ENCODE measurements at places on chromosomes 2 and 18. TPM values are rescaled to one million over a fixed set of nuclear protein-coding genes. Genes with fewer than 3 reads are reported as not detected.

PTPN4 gene
- 13.9 TPM for total RNA-seq

LTBP1 gene
- 332 TPM for total RNA-seq

ATP8B1 gene
- 103 TPM for total RNA-seq

HNMT gene
- total RNA-seq = 1.7 TPM

PKDCC gene
- total RNA-seq = not detected

STAT4 gene
- total RNA-seq = 0.43 TPM

EMILIN1 gene
- total RNA-seq = 142 TPM

LOXHD1 gene
- not detected for total RNA-seq

GAL3ST2 gene
- total RNA-seq = 0.15 TPM

UGT1A6 gene
- not detected for total RNA-seq

LDLRAD4 gene
- not detected for total RNA-seq

OR6B2 gene
- total RNA-seq = not detected

CYP1B1 gene
- not detected for total RNA-seq

SIX3 gene
- not detected for total RNA-seq

GPR45 gene
- not detected for total RNA-seq

CIAO1 gene
- 66.1 TPM for total RNA-seq

INHA gene
- 0.37 TPM for total RNA-seq

MSH6 gene
- total RNA-seq = 47.5 TPM

HJURP gene
- 31.8 TPM for total RNA-seq

UPP2 gene
- total RNA-seq = not detected

TMEM37 gene
- total RNA-seq = 0.12 TPM

CYS1 gene
- total RNA-seq = 2.0 TPM

HOXD4 gene
- not detected for total RNA-seq

PTPRN gene
- total RNA-seq = 15.3 TPM

NOSTRIN gene
- not detected for total RNA-seq

TCF7L1 gene
- total RNA-seq = 10.3 TPM

RTP5 gene
- not detected for total RNA-seq

TBR1 gene
- total RNA-seq = not detected

HOXD3 gene
- total RNA-seq = not detected

ASAP2 gene
- 37.3 TPM for total RNA-seq

TUBA3D gene
- total RNA-seq = not detected

ACOXL gene
- total RNA-seq = not detected

CPO gene
- total RNA-seq = not detected

ZC3H6 gene
- total RNA-seq = 4.4 TPM

KANSL1L gene
- 6.0 TPM for total RNA-seq

PTCD3 gene
- 66.5 TPM for total RNA-seq

BOLL gene
- total RNA-seq = not detected

KRTCAP3 gene
- total RNA-seq = 0.60 TPM

MC2R gene
- not detected for total RNA-seq

RGPD4 gene
- total RNA-seq = not detected

FAM237A gene
- total RNA-seq = not detected

PFN4 gene
- total RNA-seq = 0.66 TPM

FER1L5 gene
- not detected for total RNA-seq

CREG2 gene
- not detected for total RNA-seq

GKN2 gene
- not detected for total RNA-seq

ALPI gene
- not detected for total RNA-seq

ABCB11 gene
- not detected for total RNA-seq

CMPK2 gene
- not detected for total RNA-seq

SLC23A3 gene
- 1.5 TPM for total RNA-seq

SLC8A1 gene
- total RNA-seq = 96.9 TPM

CCDC74A gene
- 6.5 TPM for total RNA-seq

AFF3 gene
- 5.6 TPM for total RNA-seq

FOXI3 gene
- not detected for total RNA-seq

REG3G gene
- total RNA-seq = not detected

SERPINB13 gene
- not detected for total RNA-seq

SATB2 gene
- total RNA-seq = 7.4 TPM

VPS4B gene
- 64.9 TPM for total RNA-seq

LYPD6B gene
- total RNA-seq = 71.1 TPM
